ENCODE measurements at places on chromosomes 11 and 22.

DNA sequence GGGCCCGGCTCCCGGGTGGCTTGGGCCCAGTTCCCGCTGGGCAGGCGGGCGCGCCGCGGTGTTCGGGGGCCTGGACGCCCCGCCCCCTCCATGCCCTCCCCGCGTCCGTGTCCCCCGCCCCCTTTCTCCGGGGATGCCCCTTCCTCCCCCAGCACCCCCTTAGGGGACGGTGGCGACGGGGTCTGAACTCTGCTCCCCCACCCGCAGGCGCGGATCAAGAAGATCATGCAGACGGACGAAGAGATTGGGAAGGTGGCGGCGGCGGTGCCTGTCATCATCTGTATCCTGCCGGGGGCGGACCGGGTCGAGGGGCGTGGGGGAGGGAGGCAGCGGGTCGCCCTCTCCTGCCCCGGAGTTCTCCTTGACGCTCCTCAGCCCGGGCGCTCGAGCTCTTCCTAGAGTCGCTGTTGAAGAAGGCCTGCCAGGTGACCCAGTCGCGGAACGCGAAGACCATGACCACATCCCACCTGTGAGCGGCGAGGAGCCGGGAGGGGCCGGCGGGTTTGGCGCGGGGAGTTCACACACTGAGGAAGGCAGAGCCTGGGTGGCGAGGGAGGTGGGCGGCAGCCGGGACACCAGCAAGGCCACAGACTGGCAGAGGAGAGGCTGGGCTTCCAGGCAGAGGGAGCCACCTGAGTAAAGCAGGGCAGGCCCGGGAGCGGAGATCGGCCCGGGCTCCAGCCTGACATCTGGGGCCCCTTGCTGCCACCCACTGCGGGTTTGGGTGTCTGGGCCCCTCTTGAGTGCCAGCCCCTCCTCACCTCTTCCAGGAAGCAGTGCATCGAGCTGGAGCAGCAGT, 546 bp downstream of the DRAP1 start:
- DNase-seq: no peak

DNA sequence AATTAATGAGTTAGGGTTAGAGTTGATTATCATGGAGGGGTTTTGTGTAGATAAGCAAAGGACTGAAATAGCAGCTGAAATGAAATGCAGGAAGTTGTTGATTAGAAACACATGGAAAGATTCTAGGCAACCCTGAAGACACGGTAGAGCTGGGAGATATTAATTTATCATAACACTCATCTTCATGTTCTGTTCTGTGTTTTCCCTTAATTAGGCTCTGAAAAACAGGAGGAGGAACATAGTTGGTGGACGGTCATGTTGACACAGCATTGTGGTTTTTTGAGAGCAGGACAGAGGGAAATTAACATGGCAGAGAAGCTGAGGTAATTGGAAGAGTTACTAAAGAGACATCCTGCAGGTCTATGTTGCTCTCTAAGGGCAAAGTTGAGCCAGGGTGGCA, 138.8 kb upstream of the UBASH3B start:
- DNase-seq: no peak

- DNase-seq: no peak
Observed at GRCh38 chr11:94662065-94662779, 95.1 kb downstream of the PIWIL4 start.

DNA sequence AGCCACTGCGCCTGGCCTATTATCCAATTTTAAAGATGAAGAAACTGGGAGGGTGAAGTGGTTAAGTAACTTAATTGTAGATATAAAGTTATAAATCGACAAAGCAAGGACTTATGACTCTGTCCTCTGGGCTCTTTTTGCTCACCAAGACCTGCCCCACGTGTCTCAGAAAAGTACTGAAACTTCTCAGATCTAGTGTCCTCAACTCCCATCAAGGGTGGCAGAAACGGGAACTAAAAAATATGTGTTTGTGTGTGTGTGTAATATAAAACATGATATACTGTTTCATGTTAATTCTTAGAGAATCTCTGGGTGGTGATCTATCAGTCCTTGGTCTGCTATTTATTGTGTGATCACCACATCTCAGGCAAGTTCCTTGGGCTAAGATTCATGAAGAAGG, 104.9 kb downstream of the GAB2 start:
- DNase-seq: no peak

DNA sequence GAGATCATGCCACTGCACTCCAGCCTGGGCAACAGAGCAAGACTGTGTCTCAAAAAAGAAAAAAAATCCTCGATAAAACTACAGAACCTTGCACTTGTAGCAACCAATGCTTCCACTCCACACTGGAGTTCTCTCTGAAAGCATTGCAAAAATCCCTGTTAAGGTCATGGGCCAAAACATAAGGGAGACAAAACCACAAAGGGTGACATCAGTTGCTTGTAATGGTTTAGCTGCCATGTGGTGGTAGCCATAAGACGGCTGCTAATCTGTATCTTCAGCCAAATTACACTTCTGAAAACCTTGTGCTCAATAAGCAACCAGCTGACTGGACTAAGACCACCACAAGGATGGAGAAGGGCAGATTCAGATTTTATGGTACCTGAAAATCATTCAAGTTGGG, 20.6 kb upstream of the TPH1 start:
- DNase-seq: no peak

GRCh38 chr11:70202920-70203750, at the start of gene FADD:
TSS of gene FADD (plus strand) at chr11:70203296. CDS start at chr11:70203460, 164 bp downstream.
- DNase-seq: peak; percentile 89

GRCh38 chr11:130031056-130031455, 28.4 kb upstream of the PRDM10 start:
- no peak for DNase-seq

DNA sequence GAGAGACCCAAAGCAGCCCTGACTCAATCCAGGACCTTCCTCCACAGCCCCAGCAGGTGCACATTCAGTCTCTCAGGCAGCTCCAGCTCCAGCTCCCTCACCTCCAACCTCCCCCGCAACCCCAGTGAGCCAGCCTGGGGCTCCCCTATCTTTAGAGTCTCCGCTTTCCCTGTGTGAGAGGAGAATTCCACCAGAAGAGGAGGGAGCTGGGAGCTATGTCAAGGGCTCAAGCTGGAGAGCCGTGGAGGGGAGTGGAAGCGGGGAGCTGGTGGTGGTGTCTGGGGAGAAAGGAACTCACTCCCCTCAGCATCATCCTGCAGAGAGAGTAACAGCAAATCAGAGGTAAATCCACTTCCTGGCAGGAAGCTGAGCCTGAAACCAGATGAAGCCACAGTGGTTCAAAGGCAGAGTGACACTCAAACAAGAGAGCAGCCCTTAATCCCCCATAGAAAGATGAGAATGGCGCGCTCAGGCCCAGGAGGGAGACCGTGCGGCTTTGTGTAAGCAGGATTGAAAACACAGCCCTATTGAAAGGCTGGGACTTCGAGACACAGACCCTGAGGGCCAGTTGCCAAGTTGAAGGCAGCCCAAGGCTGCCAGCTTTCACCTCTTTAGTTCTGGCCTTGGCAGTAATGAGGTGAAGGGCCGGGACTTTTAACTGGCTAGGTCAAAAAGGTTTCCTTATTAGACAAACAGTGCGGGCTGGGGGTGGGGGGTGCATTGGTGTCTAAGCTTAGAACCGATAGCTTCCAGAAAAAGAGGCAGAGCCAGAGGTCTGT, 21.4 kb upstream of the CDON start:
- DNase-seq: no peak

- DNase-seq: no peak
Observed at GRCh38 chr22:19832476-19833108, 22.1 kb downstream of the GNB1L start.

DNA sequence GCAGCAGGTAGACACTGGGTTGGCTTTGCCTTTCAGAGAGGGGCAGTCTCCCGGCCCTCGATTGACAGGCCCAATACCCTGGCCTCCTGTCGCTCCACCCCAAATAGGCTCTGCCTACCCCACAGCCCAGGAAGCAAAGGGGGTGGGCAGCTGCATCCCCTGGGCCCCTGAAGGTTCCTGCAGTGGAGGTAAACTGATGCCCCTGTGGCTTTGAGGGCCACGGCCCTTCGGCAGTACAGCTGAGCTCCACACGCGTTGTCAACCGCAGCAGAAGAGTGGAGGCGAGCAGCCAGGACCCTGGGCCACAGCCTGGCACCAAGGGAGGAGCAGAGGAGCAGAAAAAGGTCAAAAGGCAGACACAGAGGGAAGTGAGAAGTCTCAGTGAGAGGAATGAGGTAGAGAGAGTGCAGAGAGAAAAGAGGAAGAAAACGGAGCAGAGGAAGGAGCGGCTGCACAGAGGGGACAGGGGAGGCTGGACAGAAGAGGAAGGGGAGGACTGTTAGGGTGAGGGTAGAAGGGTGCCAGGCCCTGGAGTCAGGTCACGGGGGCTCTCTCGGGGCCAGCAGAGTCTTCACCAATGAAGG, 64.0 kb downstream of the SLC22A12 start:
- no peak for DNase-seq

GRCh38 chr11:1306186-1307162, 3.0 kb downstream of the TOLLIP start:
- no peak for DNase-seq

DNA sequence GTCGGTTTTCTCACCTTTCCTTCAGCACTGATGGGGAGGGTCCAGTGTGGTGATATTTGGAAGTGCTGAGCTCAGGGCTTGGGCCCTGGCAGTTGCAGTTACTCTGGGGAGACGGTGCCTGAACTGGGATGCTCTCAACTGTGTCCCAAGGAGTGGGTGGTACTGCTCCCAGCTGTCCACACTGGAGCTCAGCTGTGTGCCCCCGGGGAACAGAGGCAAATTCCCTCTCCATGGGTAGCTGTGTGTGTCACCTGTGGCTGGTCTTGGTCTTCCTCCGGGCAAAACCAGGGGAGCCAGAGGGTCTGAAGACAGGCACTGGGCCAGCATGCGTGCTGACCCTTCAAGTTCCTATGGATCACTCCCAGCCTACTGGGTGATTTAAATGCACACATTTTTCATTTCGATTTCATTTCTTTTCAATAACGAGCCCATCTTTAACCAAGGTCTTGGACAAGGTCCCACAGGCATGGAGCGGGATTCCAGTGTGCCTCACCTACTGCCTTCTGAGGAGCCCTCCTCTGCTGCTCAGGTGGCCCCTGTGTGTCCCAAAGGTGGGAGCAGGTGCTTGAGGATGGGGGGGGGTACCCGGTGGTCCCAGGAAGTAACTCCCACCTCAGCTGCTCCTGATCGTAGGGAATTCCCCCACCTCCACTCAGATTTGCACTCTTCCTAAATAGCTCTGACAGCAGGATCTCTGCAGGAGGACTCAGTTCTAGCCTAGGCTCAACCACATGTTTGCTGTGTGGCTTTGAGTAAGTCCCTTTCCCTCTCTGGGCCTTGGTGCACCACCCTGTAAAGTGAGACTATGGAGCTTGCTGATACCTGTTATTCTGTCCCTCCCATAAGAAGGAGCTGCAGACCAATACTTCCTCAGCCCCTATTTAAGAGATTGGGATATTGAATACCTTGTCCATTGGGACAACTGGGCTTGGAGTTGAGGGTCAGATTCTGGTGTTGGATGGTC, 16.8 kb downstream of the PRDM11 start:
- no peak for DNase-seq

GRCh38 chr11:14036469-14036868, 73.9 kb downstream of the SPON1 start:
- no peak for DNase-seq

All from GM18507 (cell line).